Vein endothelial cell (primary cell): ENCODE measurements at places on chromosomes 13 and 19. TPM values are rescaled to one million over a fixed set of nuclear protein-coding genes. Genes with fewer than 3 reads are reported as not detected.

CEACAM4 gene
- total RNA-seq, result not detected in 2 replicates

PINLYP gene
- total RNA-seq, result 0.98 and 1.7 TPM in 2 replicates

SYCN gene
- total RNA-seq, result not detected in 2 replicates

CERS1 gene
- total RNA-seq, result 2.3 and 3.9 TPM in 2 replicates

KLF1 gene
- total RNA-seq, result not detected in 2 replicates
